Mammary epithelial cell (primary cell): ENCODE measurements at places on chromosomes 16 and 17. TPM values are rescaled to one million over a fixed set of nuclear protein-coding genes. Genes with fewer than 3 reads are reported as not detected.

Gene ZNF597
- 3.8 TPM for total RNA-seq

Gene NTN1
- total RNA-seq: 5.2 TPM

Gene HOXB6
- 0.32 and 0.59 TPM in 2 replicates for total RNA-seq

Gene SYCE1L
- total RNA-seq: 10.6 and 16.4 TPM in 2 replicates

Gene EVI2A
- 0.42 TPM in 1 of 2 replicates, not detected in the other for total RNA-seq

Gene ICAM2
- total RNA-seq: 2.8 TPM

Gene PPP1R27
- 1.5 TPM for total RNA-seq

Gene DNAH2
- 0.96 and 2.7 TPM in 2 replicates for total RNA-seq

Gene NPIPA8
- total RNA-seq: 23.2 and 23.6 TPM in 2 replicates

Gene CDH13
- total RNA-seq: 141 and 171 TPM in 2 replicates

Gene RNU2-1
- 2,951 and 3,707 TPM in 2 replicates for total RNA-seq

Gene C17orf113
- 1.7 TPM for total RNA-seq

Gene TEKT5
- total RNA-seq: not detected in 2 replicates

Gene CETP
- not detected in 2 replicates for total RNA-seq

Gene KRT39
- 0.33 TPM for total RNA-seq

Gene FBXL19
- total RNA-seq: 18.5 TPM
